ENCODE measurements at places on chromosomes 4 and X.

GRCh38 chr4:35238793-35239192, 1005.5 kb downstream of the ARAP2 start:
- no peak for DNase-seq

- DNase-seq, result no peak
These were observed 42.9 kb downstream of the ATXN3L start for GRCh38 chrX:13276991-13277390.

DNA sequence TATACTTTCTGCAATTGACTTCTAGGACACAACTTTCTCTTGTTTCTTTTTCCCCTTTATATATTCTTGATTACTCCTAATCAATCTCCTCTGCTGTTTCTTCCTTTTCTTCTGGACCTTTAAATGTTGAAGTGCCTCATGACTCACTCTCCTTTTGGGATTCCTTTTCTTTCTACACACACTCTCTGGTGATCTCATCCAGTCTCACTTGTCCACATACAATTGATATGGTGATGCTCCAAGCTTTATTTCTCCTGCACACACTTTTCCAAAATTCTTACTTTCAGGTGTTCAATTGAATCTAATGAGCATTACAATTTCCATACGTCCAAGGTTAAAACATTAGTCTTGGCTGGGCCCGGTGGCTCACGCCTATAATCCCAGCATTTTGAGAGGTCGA, 794.8 kb upstream of the EPHA5 start:
- DNase-seq, result no peak

GRCh38 chr4:61312526-61312925, 112.4 kb downstream of the ADGRL3 start:
- DNase-seq, result no peak

DNA sequence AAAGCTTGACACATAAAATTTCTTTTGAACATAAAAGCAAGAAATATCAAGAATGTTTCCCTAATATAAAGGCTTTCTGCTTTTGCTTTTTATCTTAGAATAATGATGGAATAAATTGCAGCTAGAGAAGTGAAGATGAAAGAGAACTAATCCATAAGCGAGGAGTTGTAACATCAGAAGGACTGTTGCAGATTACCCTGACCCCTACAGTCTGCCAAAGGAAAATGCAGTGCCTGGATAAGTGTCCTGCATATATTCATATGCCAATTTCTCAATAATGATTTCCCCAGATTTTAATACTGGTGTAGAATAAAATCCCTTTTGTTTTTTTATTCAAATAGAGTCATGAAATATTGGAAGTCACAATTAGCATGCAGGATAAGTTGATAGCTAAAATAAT, 115.9 kb downstream of the MAGEC2 start:
- DNase-seq, result no peak

- no peak for DNase-seq
These were observed 58.3 kb downstream of the EVC2 start for GRCh38 chr4:5650040-5650439.

- DNase-seq, result no peak
These were observed 1.0 kb downstream of the TNIP2 start for GRCh38 chr4:2754848-2755819.

- DNase-seq, result no peak
These were observed 516.8 kb downstream of the SMARCA1 start for GRCh38 chrX:129006491-129006890.

- DNase-seq, result no peak
These were observed 196.5 kb upstream of the STK26 start for GRCh38 chrX:131826572-131826971.

GRCh38 chrX:18793601-18794089, 86.2 kb downstream of the PPEF1 start:
- no peak for DNase-seq

- no peak for DNase-seq
These were observed 16.7 kb downstream of the TMSB4X start for GRCh38 chrX:12991575-12991974.

DNA sequence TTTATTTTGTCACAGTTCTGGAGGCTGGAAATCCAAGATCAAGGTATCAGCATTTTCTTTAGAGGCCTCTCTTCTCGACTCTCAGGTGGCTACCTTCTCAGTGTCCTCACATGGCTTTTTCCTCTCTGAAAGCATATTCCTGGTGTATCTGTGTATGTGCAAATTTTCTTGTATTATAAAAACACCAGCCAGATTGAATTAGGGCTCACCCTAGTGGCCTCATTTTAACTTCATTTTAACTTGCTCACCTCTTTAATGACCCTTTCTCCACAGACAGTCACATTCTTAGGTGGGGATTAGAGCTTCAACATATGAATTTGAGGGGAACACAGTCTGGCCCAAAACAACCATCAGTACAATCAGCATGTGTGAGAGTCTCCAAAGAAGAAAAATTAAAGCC, 542.4 kb upstream of the FAM241A start:
- no peak for DNase-seq

GRCh38 chrX:1242891-1243402, 25.7 kb upstream of the CSF2RA start:
- no peak for DNase-seq

GRCh38 chrX:107000013-107000515, at the start of gene MORC4:
TSS of gene MORC4 (minus strand) at chrX:107000212. CDS start at chrX:106999969, 243 bp downstream.
- peak; percentile 68 for DNase-seq

- peak; percentile 77 for DNase-seq
These were observed 14.8 kb downstream of the PDK3 start for GRCh38 chrX:24479924-24480323.

- DNase-seq, result peak; percentile 1
These were observed at the start of gene DCLK2 for GRCh38 chr4:150078041-150078578. TSS of gene DCLK2 (plus strand) at chr4:150078445. CDS start at chr4:150079028, 583 bp downstream.

DNA sequence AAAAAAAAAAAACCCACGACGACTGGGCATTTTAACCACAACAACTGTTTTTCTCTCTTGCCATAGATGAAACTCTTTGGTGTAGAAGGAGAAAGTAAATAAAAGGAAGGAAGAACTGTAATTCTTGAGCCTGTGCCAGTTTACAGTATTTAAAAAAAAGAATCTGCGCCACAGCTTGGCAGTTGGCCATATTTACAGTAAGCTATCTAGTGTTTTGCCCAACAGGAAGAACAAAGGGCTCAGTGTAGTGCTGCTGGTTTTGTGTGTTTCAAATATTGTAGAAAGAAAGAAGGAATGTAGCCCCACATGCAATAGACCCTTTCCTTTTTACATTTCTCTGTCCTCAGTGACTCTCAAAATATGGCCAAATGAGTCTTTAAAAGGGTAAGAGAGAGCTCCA, 66.1 kb downstream of the NR3C2 start:
- DNase-seq, result no peak

DNA sequence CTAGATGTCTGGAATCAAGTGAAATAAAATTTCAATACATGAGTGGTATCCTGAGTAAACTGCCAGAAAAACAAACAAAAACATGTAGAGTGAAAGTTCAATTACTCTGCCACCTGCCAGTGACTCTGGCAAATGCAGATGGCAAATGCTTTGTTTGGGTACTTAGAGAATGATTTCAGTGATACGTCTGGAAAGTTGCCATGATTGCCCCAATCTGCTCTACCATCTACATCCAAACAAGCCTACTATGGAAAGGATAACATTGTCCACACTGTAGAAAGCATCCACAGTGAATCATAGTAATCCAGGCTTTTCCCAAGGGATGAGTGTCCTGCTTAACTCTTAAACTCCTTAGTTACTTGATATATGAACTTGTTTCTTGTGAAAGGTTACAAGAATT, 3.4 kb downstream of the SPATA4 start:
- no peak for DNase-seq

GRCh38 chr4:8468746-8469535, 28.4 kb downstream of the TRMT44 start:
- DNase-seq, result peak; percentile 33

DNA sequence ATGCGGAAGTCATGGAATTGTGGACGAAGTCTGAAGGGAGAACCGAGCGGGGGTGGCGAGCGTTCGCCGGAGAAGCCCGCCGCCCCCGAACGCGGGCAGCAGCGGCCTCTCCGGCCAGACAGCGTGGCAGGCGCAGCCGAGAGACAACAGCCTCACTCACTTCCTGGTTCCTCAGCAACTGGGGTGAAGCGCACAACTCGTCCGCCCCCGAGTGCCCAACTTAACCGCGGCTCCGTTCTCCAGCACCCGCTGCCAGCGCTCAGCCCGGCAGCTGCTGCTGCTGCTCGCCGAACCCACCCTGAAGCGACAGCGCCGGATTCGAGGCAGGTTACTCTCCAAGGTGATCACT, 68.0 kb downstream of the NOCT start:
- peak; percentile 61 for DNase-seq

- no peak for DNase-seq
These were observed 1.0 kb downstream of the TBCK start for GRCh38 chr4:106314960-106315359.

GRCh38 chrX:83529950-83530349, 21.9 kb downstream of the POU3F4 start:
- DNase-seq, result no peak

- DNase-seq, result no peak
These were observed 34.6 kb downstream of the NBDY start for GRCh38 chrX:56763556-56764152.

GRCh38 chr4:24768604-24769003, 26.8 kb upstream of the SOD3 start:
- no peak for DNase-seq

GRCh38 chrX:131845201-131845600, 177.9 kb upstream of the STK26 start:
- DNase-seq, result no peak

GRCh38 chrX:65195621-65196020, 219.4 kb upstream of the ZC4H2 start:
- DNase-seq, result no peak

GRCh38 chr4:97517939-97518338, 625.3 kb downstream of the STPG2 start:
- DNase-seq, result no peak

GRCh38 chrX:45952030-45952429, 593.2 kb downstream of the ZNF674 start:
- no peak for DNase-seq

GRCh38 chrX:40385682-40386081, 195.1 kb upstream of the ATP6AP2 start:
- no peak for DNase-seq

DNA sequence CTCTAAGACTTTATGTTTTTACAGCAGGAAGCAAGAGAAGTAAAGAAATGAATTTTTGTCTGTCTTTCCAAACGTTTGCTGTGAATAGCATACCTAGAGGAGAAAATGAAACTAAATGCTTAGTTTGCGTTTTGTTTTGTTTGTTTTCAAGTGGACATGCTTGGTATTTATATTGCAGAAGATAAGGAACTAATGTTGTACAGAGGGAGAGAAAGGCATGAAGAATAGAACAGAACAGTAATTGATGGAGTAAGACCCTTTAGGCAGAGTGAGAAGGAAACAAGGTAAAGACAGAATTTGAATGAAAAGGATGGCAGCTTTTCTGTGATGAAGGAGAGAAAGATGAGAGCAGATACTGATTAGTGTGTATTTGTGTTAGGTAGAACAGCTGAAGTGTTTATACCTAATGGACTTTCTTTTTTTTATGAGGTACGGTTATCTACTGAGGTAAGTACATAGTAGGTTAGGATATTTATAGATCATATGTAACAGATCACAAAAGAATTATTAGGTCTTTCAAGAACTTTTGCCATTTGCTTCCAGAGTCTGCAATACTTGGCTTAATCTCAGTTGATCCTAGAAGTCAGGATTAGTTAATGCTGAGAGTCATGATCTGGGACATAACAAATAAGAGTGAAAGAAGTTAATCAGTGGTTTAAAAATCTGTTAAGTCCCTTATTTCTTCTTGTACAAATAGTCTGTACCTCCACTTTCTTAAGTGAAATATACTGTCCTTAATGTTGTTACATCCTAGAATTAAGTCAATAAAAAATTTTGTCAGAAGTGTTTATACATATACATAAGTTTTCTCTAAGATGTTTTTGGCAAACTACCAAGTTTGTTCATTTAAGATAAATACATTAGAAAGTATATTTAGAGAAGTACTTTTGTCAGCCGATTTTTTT, 36.8 kb downstream of the FABP2 start:
- no peak for DNase-seq

DNA sequence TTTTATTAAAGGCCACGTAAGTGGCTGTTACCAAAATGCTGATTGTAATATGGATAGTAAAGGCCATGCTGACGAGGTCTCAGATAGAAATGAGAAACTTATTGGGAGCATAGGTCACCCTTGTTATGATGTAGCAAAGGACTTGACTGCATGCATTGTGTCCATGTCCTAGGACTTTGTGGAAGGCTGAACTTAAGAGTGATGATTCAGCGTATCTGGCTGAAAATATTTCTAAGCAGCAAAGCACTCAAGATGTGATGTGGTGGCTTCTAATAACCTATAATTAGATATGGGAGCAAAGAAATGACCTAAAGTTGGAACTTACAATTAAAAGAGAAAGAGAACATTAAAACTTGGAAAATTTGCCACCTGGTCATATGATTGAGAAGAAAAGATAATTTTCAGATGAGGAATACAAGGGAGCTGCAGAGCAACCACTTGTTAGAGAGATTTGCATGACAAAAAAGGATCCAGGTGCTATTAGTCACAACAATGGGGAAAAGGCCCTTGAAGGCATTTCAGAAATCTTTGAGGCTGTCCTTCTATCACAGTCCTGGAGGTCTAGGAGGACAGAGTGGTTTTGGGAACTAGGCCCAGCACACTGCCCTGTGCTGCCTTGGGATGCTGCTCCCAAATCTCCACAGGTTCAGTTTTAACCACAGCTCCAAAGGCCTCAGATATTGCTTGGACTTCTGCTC, 793.7 kb upstream of the LCORL start:
- no peak for DNase-seq

DNA sequence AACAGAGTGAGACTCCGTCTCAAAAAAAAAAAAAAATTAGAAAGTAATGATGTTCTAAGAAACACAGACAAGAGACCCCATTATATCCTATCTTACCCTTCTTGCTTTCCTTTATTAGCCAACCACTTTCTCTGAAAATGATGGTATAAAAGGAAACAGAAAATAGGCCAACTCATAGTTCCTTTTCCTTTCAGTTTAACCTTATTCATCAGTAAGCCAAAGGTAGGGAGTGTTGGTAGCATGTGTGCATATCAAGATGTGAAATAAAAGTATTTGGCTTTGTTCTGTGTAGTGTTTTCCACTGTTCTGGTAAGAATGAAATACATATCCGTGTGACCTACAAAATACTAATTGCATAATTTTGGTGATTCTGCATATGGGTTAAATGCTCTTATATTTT, 266.6 kb downstream of the ZNF674 start:
- DNase-seq, result no peak

- DNase-seq, result no peak
These were observed 13.3 kb downstream of the ADRA2C start for GRCh38 chr4:3779509-3779908.

- DNase-seq, result no peak
These were observed 43.2 kb downstream of the SAT1 start for GRCh38 chrX:23826216-23826615.
